Fibroblast of skin of left biceps (primary cell): ENCODE measurements at places on chromosomes 3 and 15.

DNA sequence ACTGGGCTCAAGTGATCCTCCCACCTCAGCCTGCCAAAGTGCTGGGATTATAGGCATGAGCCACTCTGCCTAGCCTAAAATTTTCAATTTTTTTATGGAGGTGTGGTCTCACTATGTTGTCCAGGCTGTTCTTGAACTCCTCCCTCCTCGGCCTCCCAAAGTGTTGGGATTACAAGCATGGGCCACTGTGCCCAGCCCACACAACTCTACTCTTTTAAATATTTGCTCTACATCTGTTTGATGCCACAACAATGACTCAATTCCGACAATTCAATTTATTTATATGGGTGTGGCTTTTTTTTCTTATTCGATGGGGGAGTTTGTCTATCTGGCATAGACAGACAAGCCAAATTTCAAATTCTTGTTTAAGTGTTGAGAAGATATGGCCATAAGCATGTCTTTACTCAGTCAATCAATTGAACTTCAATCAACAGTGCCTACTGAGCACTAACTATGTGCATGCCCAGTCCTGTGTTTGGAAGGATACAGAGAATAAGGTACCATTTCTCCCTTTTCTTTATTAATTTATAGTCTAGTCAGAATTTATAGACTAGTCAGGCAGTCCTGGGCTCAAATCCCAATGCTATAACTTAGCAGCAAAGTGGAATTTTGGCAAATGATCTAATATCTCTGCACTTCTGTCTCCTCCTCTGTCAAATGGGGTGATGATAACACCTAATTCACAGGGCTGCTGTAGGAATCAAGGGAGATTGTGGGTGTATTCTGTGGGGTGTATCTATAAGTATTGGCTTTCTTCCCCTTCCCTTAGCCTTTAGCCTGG lies 54.6 kb upstream of the PIAS1 start:
- DNase-seq: peak; percentile 13

GRCh38 chr15:77627067-77627466 lies 5.6 kb downstream of the LINGO1 start:
- no peak for DNase-seq

GRCh38 chr3:126355251-126355650 lies 2.0 kb downstream of the KLF15 start:
- DNase-seq: no peak

DNA sequence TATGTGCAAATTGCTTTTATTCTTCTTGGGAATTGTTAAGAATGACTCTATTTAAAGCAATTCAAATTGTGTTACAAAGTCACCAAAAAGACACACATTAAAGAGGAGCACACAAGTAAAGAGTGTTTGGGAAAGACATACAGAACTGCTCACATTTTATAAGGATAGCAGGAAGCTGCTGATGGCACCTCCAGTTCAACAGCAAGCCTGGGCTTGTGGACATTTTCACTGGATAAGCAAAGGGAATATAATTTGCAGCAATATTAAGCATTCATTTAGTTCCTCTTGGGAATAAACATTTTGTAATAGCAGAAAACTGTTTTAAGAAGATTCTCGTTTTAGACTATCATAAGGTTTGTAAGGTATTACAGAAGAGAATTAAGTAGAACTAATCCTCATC lies 1271.9 kb downstream of the ZPLD1 start:
- no peak for DNase-seq

GRCh38 chr3:136858381-136858780 lies 3.6 kb upstream of the NCK1 start:
- no peak for DNase-seq

DNA sequence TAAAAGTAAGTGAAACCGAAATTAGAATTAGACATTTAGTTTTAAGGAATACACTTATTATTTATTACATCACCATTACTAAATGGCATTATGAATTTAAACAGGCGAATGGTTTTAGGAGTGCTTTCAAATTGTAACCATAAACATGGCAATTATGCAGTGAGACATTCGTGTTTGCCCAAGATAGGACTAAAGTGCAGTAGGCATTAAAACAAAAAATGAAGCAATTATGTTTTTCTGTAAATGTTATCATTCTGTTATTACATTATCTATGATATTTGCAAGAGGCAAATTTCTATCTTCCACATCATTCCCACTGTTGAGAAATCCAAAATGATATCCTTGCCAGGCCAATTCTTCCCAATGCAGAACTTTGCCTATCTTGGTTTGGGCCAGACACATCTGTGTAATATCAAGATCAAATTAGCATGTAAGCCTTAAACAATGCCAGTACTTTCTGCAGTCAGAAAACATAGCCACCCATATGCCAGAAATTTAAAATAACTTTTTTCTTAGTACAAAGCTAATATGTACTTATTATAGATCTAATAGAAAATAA lies 156.9 kb downstream of the ATP8B4 start:
- no peak for DNase-seq
